Activated CD4-positive, alpha-beta T cell treated with anti-CD3 and anti-CD28 coated beads for 24 hours (primary cell): ENCODE measurements at places on chromosomes 1 and 21.

GRCh38 chr1:8018492-8019228 lies 7.4 kb downstream of the ERRFI1 start:
- no peak for DNase-seq

DNA sequence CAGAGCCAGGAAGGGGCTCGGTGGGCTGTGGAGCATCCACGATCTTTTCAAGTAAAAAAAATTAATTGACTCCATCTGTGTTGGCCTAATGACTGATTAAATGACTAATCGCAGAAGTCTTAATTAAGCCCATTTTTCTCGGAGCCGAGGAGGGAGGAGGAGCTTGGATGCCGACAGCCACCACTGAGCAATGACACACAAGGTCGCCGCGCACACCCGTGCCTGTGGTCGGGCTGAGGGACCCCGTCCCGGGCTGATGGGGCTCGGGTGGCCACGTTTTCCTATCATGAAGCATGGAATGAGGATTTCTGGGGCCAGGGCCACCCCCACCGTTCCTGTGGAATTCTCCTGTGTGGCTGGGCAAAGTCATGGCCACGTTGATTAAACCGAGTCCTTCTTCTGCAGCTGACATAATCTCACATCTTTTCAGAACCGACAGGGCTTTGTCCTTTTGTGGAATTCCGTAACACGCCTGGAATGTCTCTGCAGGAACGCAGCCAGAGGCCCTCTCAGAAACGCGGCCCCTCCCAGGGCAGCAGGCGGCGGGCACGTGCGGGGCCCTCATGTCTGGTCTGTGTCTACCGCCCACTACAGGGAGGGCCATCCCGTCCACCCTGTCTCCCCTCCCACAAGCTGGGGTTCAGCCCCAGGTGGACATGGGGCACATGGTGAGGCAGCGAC lies 60.7 kb downstream of the MORN1 start:
- DNase-seq = no peak

DNA sequence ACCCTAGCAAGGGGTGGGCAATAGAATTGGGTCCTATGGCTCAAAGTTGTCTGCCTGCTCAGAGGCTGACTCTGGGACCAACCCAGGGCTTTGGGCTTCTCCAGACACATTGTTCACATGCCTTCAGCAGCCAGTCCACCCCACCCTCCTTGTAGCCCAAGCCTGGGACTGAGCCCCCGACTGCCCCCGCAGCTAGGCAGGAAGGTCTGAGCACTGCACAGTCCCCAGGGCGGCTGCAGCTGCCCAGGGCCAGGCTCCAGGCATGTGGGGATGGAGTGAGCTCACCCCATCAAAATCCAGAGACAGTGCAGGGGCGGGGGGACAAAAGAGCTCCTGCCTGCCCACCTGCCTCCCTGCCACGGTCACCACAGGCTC lies 35.6 kb downstream of the HSPG2 start:
- no peak for DNase-seq

GRCh38 chr1:226950871-226951270 lies 10.8 kb downstream of the COQ8A start:
- DNase-seq = no peak

GRCh38 chr21:34198231-34199120 lies 125.1 kb downstream of the MRPS6 start:
- DNase-seq = no peak

GRCh38 chr21:39737376-39738000 lies 7.5 kb upstream of the IGSF5 start:
- DNase-seq = no peak

- peak; percentile 28 for DNase-seq
Observed at GRCh38 chr1:19811206-19811851, 3.8 kb downstream of the RNF186 start.

GRCh38 chr1:107940017-107940577 lies 24.9 kb downstream of the VAV3 start:
- no peak for DNase-seq

DNA sequence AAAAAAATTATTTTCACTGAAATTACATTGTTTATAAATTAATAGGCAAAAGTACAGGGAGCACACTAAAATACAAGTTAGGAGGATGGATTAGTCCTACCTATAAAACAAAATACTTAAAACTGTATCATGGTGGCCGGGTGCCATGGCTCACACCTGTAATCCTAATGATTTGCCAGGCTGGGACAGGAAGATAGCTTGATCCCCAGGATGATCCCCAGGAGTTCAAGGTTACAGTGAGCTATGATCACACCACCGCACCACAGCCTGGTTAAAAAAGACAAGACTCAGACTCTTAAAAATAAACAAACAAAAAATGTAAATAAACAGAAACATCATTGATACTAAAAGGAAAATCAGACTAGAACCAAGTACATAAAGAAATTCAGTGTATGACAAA lies 53.5 kb downstream of the ASH1L start:
- no peak for DNase-seq

- DNase-seq = no peak
Observed at GRCh38 chr1:203467550-203467921, 8.1 kb upstream of the PRELP start.

DNA sequence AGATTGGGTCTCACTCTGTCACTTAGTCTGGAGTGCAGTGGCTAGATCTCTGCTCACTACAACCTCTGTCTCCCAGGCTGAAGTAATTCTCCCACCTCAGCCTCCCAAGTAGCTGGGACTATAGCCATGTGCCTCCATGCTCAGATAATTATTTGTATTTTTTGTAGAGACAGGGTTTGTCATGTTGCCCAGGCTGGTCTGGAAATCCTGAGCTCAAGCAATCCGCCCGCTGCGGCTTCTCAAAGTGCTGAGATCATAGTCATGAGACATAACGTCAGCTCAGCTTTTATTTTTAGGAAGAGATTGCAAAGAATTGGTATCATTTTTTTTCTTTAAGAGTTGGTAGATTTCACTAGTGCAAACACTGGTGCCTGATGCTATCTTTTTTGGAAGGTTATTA lies 244.9 kb downstream of the DSCAM start:
- DNase-seq = no peak

DNA sequence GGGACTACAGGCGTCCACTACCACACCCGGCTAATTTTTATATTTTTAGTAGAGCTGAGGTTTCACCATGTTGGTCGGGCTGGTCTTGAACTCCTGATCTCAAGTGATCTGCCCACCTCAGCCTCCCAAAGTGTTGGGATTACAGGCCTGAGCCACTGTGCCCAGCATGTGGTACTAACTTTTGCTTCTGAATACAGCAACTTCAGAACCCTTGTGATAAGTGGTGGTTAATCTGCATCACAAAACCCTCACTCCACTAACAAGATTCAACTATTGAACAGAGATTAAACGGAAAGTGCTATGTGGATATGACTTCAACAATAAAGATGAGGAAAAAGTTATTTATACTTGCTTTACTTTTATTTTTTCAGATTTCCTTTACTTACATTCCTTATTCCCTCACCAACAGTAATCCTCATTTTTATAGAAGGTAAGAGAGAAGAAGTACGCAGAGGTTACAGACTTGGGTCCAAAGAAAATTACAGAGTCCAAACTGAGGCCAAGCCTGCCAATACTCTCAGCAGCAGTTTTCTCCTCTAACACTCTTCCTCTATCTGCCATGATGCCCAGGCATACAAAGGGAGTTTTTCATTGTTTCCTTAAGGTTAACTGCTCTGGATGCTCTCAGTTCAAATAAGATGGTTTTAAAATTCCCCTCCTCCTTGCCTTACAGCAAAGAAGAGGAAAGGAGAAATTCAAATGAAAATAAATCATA lies 44.3 kb downstream of the SLC16A1 start:
- DNase-seq = no peak

DNA sequence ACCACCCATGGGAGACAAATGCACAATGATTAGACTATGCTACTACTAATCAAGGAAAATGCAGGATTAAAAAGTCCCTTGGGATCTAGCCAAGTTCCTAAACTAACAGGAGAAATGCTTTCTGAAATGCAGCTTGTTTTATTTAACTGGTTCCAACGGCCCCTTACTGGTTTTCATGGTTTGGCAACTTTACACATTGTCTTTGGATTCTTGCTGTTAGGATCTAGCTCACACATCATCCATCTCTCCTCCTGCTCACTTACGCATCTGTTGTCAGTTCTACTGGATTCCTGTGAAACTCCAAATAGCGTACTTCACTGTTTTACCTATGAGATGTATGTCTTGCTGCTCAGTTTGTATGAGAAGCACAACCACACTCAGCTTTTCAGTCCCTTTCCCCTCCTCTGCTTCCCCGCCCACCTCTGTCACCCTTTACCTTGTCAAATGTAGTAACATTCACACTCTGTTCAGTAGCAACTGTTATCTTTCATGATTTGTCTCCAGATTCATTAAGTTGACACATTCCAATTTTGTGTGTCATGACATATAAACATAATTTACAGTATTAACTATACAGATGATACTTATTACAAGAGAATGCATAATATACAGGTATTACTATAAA lies 130.1 kb downstream of the SIM2 start:
- DNase-seq = no peak
